Upper lobe of left lung (tissue), 6 donors: ENCODE measurements at places on chromosomes 5 and 9. TPM values are rescaled to one million over a fixed set of nuclear protein-coding genes. Genes with fewer than 3 reads are reported as not detected.

GRCh38 chr5:177222269-177222668 lies 81.2 kb downstream of the RAB24 start:
- H3K36me3 ChIP-seq = peaks cover 5% of the 10 kb centered on the region
- DNase-seq = no peak
- H3K4me3 ChIP-seq = no peak overlapping the region

DNA sequence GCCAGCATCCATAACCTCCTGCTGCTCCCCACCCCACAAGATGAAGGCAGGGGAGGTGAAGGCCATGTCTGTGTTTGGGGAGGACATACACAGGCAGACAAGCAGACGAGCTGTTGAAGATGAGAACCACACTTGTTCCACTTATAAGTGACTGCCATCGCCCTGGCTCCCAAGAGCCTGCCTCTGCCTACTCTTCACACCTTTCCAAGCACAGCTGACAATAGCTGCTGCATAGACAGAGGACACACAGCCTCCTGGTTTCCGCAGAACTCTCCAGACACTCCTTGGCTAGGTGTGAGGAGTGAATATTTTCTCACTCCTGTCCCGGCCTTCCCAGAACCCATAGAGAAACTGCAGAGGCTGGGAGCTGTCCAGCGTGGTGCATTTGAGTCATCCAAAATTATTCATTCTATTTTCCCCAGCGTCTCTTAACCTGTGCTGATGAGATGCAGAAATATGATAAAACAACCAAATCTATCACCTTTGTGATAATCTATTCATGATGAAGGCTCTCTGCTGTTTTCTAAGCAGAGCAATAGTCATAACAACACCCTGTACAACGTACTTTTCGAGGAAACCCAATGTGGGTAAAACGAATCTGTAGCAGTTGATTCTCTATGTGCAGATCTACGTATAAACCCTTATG lies 24.7 kb downstream of the KLF9 start:
- H3K4me1 ChIP-seq = peaks cover 54% of the 10 kb centered on the region
- peaks cover 26% of the 10 kb centered on the region for H3K36me3 ChIP-seq
- DNase-seq = no peak
- no peaks in the 10 kb centered on the region for H3K27me3 ChIP-seq
- no peak overlapping the region for H3K4me3 ChIP-seq

DNA sequence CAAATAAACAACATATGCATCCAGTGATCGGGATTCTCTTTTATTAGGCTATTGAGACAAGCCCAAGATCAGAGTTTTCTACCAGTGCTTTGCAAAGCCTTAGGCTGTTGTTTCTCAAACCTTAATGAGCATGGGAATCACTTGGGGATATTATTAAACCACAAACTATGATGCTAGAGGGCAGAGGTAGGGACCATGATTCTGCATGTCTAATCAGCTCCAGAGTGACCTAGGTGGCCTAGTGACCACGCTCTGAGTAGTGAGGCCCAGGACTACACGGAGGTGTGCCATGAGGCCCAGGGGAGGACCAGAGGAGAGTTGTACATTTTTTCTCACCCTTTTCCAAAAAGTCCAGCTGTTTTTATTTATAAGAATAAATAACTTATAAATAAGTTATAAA lies 298.5 kb upstream of the TLE4 start:
- DNase-seq = no peak
- no peak overlapping the region for H3K27ac ChIP-seq
- no peaks in the 10 kb centered on the region for H3K27me3 ChIP-seq

- no peaks in the 10 kb centered on the region for H3K4me1 ChIP-seq
These were observed 240.2 kb upstream of the ZNF608 start for GRCh38 chr5:124986667-124987066.

- H3K4me1 ChIP-seq = no peaks in the 10 kb centered on the region
- DNase-seq = no peak
- no peaks in the 10 kb centered on the region for H3K27me3 ChIP-seq
- H3K27ac ChIP-seq = no peak overlapping the region
- no peak overlapping the region for H3K4me3 ChIP-seq
- no peaks in the 10 kb centered on the region for H3K36me3 ChIP-seq
These were observed 14.1 kb upstream of the C1QTNF3 start for GRCh38 chr5:34057118-34057517.

- no peaks in the 10 kb centered on the region for H3K4me1 ChIP-seq
- no peak overlapping the region for H3K27ac ChIP-seq
- no peak overlapping the region for H3K4me3 ChIP-seq
- no peak for DNase-seq
These were observed 66.8 kb downstream of the RASGEF1C start for GRCh38 chr5:180142021-180142765.

GRCh38 chr5:135429301-135430134 lies 17.6 kb downstream of the DCANP1 start:
- no peak overlapping the region for H3K4me3 ChIP-seq
- H3K27ac ChIP-seq = no peak overlapping the region
- no peaks in the 10 kb centered on the region for H3K4me1 ChIP-seq

DNA sequence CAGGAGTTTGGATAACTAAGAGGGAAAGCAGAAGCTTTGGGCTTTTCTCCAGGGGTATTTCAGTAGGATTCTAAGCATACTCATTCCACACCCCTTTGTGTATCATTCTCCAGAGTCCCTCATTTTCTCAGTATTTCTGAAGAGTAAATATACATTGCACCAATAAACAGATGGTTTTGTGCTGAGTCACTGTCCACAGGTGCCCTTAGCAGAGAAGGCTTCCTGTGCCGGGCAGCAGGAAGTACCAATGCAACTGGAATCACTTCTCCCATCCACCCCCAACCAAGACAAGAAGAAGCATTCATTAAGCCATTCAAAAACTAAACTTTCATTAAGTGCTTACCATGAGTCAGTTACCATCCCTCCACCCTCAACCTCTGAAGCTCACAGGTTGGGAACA lies 3.6 kb upstream of the CCNJL start:
- H3K4me1 ChIP-seq = peaks cover 44% of the 10 kb centered on the region
- H3K27me3 ChIP-seq = no peaks in the 10 kb centered on the region
- no peaks in the 10 kb centered on the region for H3K36me3 ChIP-seq
- peak; percentile 76 for DNase-seq
- H3K4me3 ChIP-seq = no peak overlapping the region

DNA sequence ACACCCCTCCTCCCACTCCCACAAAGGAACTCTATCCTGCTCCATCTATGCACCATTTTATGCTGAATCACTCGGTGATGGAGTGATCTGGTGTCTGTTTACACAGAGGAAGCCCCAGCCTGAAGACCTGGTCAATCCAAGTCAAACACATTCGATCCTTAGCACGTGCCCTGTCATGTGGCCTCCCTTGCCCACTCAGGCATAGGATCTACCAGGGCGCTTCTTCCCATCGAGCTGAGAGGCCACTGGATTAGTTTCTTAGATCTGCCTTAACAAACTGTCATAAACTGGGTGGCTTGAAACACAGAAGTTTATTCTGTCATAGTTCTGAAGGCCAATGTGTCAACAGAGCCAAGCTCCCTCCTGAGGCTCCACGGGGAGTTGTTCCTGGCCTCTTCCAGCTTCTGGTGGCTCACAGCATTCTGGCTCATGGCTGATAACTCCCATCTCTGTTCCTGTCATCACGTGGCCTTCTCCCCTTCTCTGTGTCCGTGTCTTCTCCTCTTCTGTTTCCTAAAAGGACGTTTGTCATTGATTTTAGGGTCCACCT lies 34.2 kb downstream of the FOXI1 start:
- no peak overlapping the region for H3K4me3 ChIP-seq
- H3K27ac ChIP-seq = no peak overlapping the region
- no peak for DNase-seq
- no peaks in the 10 kb centered on the region for H3K27me3 ChIP-seq

- peaks cover 5% of the 10 kb centered on the region for H3K36me3 ChIP-seq
- no peaks in the 10 kb centered on the region for H3K27me3 ChIP-seq
- DNase-seq = no peak
- H3K27ac ChIP-seq = peak overlapping the region; percentile 65
These were observed 98.2 kb downstream of the USP20 start for GRCh38 chr9:129933185-129934040.

DNA sequence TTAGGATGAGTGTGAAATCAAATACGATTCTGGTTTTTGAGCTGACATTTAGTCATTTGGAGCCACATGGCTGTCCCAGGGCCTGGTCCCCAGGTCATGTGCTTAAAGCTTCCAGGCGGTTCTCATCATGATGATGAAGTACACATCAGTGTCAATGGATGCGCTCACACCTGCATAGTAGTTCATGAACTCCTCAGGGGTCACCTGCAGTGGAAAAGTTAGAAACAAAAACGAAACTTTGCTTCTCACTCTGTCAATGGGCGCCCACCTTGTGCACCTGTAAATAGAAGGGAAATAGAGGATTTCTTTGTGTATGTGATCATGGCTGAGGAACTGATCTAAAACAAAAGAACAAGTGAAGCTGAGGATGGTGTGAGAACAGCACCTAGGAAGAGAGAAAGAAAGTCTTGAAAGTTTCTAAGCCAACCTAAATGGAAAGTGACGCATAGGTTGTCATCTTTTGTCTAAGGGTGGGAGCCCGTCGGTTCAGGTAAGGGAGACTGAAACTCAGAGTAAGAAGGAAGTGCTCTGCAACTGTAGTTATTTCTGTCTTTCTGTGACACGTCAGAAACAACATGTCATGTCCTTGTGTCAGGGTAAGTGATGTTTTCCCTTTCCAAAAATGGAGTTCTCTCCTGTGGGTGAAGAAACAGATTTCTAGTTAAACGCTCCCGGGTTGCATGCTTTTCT lies 33.8 kb downstream of the CAPSL start:
- H3K27ac ChIP-seq = no peak overlapping the region
- no peaks in the 10 kb centered on the region for H3K36me3 ChIP-seq
- no peaks in the 10 kb centered on the region for H3K4me1 ChIP-seq
- DNase-seq = no peak
- no peaks in the 10 kb centered on the region for H3K27me3 ChIP-seq

DNA sequence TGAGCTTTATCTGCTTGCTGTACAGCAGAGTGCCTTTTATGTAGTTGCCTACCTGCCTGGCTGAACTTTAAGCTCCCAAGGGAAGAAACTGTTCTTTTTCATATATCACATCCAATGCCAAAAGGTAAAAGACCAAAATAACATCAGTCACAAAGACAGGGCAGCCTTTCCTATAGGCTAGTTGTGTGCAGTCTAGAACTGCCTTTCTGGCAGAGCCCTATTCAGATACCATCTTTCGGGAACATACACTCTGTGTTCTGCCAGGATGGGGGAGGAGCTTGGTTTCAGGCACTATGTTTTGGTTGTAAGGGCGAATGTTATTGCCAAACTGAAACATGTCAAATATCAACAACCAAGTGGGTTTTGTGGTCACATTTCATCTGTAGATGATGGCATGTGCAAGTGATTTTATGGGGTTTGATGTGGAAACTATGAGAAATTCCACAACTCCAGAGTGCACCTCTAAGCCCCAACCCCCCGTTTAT lies 314.5 kb downstream of the ADGRV1 start:
- peak; percentile 23 for DNase-seq
- no peak overlapping the region for H3K27ac ChIP-seq
- no peak overlapping the region for H3K4me3 ChIP-seq
- no peaks in the 10 kb centered on the region for H3K27me3 ChIP-seq

DNA sequence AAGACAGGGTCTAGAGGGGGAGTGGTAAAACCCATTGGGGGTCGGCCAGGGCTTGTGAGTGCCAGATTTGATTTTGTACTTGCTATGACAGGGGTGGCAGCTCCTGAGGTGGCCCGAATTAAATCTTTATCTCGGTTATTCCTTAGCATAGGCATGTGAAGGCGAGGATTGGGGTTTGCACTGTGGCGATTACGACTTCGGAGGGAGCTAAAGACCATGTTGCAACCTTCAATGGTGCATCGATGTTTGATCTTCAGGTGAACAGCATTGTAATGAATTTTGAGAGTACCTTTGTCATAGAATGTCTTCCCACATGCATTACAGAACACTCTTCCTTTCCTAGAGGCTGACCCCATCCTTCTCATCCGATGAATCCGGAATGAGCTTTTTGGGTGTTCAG lies 433.9 kb downstream of the BNC2 start:
- H3K27me3 ChIP-seq = no peaks in the 10 kb centered on the region
- no peak overlapping the region for H3K4me3 ChIP-seq
- no peaks in the 10 kb centered on the region for H3K4me1 ChIP-seq
- no peaks in the 10 kb centered on the region for H3K36me3 ChIP-seq
- no peak for DNase-seq

GRCh38 chr5:951940-952596 lies 56.5 kb upstream of the NKD2 start:
- no peak overlapping the region for H3K27ac ChIP-seq
- no peak for DNase-seq
- no peaks in the 10 kb centered on the region for H3K27me3 ChIP-seq
- peaks cover 13% of the 10 kb centered on the region for H3K4me1 ChIP-seq
- H3K36me3 ChIP-seq = no peaks in the 10 kb centered on the region
- no peak overlapping the region for H3K4me3 ChIP-seq

DNA sequence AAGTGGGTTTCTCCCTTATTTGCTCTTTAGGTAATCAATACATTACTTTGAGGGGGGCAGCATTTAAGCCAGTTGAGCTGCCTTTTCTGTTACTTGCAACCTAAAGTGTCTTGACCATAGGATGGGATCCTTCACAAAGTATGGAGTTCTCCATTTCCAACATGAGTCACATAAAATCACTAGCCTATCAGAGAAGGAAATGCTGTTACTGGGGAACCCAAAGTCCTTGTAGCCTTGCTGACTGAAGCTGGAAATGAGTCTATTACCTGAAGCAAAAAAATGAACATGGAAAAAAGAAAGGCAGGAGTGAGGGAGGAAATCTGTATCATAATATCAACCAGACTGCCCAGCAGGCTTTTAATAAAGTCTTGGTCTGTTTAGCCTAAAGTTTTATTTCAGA lies 42.8 kb upstream of the SLIT3 start:
- no peak overlapping the region for H3K4me3 ChIP-seq
- H3K36me3 ChIP-seq = no peaks in the 10 kb centered on the region
- DNase-seq = no peak
- no peaks in the 10 kb centered on the region for H3K4me1 ChIP-seq
- H3K27ac ChIP-seq = no peak overlapping the region
- no peaks in the 10 kb centered on the region for H3K27me3 ChIP-seq

DNA sequence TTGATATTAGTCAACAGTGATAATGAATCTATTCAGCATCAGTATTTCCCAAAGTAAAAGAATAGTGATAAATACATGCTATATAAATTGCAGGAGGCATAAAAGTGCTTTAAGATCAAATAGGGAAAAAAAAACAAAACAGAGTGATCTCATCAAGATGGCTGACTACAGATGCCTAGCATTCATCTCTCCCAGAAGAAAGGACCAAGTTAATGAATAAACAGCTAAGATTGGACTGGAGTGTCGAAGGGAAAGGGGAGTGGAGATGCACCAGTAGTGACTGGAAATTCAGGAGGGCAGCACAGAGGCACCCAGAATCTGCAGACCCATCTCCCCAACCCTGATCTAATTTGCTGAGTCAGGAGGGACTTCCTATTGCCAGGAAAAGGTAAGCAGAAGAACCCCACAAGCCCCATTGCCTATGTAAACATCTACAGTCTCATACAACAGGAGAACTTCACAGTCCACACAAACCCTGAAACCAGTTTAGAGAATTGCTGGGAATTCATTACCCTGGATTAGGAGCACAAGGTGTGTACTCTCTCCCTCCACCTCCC lies 699.4 kb downstream of the PTPRD start:
- no peaks in the 10 kb centered on the region for H3K27me3 ChIP-seq
- H3K27ac ChIP-seq = no peak overlapping the region
- H3K4me3 ChIP-seq = no peak overlapping the region
- H3K36me3 ChIP-seq = no peaks in the 10 kb centered on the region

The CDHR2 gene
- not detected for total RNA-seq

The GABRG2 gene
- total RNA-seq = not detected

The FAM169A gene
- total RNA-seq = 1.4 TPM

The SH3GL2 gene
- total RNA-seq = 0.67 TPM

The COL5A1 gene
- total RNA-seq = 7.5 TPM

The IL17B gene
- total RNA-seq = not detected

The TMEM174 gene
- not detected for total RNA-seq

The FAM78A gene
- 19.1 TPM for total RNA-seq

The TUSC1 gene
- total RNA-seq = 8.4 TPM

The NDOR1 gene
- 19.3 TPM for total RNA-seq

The GHR gene
- total RNA-seq = 3.3 TPM
